ENCODE measurements at places on chromosomes 2 and 18. TPM values are rescaled to one million over a fixed set of nuclear protein-coding genes. Genes with fewer than 3 reads are reported as not detected.

Gene PSMA8
- not detected for total RNA-seq

Gene SCN2A
- 2.7 TPM for total RNA-seq

Gene SGO2
- 4.6 TPM for total RNA-seq

Gene EFR3B
- 7.8 TPM for total RNA-seq

Gene GKN2
- total RNA-seq, result 0.53 TPM

Data from metanephros (tissue), 2 donors.